CD4-positive, alpha-beta T cell treated with Interleukin-2 at 100 ng/mL for 4 hours (primary cell): ENCODE measurements at places on chromosomes 1 and 21.
A peak's percentile ranks its signal among the peaks of the same experiment; 100 is the strongest.

DNA sequence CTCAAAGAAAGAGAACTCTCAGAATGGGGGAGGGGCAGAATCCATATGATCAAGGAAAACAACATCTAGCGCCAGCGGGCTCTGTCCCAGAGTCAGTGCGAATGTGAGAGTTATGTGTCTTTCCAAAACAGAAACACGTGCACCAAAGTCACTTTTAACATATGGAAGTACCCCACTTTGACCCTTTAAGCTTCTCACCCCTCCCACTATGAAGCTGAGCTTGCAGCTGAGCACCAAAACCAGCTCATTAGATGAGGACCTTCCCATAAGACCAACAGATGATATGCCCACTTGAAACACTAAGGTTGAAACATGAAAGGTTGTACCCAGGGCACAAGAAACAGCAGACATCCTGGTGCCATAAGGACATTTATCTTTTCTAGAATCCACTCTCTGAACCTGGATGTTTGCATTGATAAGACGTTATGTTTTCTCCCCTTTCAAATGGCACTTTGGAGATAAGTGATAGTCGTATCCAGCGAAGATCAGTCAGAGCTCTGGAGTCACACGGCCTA lies 171.0 kb downstream of the TGFBR3 start:
- DNase-seq: no peak

- DNase-seq: no peak
Measured at GRCh38 chr1:219771080-219771479, 157.3 kb downstream of the SLC30A10 start.

- no peak for DNase-seq
Measured at GRCh38 chr1:38918568-38918967, 23.1 kb downstream of the RHBDL2 start.

- DNase-seq: no peak
Measured at GRCh38 chr1:89457046-89457445, 67.6 kb upstream of the LRRC8B start.

DNA sequence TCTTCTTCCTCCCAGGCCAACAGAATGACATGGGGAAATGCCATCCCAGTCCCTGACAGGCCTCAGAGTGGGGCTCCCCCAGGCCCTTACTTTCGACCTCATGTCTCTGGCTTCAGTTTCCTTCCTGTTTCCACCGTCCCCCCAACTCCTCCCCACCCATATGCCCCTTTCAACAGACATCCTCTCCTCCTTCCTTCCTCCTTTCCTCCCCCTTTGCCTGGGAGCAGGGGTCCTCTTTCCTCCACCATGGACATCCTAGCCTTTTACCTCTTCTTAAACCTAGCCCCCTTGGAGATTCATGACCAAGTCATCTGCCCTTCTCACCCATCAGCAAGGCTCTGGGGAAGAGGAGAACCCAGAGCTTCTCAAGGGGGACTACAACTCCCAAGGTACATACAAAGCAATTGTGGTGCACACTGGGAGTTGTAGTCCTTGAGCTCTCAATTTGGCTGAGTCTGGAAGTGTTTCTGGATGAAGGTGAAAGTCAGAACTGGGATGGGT lies 4.0 kb downstream of the ZBTB7B start:
- DNase-seq: peak; percentile 52

DNA sequence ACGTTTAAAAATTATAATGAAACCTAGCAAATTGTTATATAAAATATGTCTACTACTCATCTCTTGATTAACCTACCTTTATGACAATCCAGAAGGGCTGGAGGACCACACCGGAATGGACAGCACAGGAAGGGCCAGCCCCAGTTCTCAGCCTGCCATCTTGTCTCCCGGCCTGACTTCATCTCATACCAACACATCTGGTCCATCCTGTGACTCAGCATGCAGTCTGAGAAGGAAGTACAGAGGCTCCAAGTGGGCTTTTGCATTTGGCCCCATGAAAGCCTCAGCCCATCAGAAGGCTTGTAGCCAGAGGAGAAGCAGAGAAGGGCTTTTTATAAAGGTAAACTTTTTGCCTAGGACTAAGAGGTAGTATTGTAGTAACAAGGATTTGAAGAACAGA lies 436.6 kb downstream of the MRPL39 start:
- DNase-seq: no peak

GRCh38 chr1:172185211-172185610 lies 235.3 kb upstream of the C1orf105 start:
- no peak for DNase-seq
